IPS DF 6.9 (cell line): ENCODE measurements at places on chromosomes 13 and 19.

DNA sequence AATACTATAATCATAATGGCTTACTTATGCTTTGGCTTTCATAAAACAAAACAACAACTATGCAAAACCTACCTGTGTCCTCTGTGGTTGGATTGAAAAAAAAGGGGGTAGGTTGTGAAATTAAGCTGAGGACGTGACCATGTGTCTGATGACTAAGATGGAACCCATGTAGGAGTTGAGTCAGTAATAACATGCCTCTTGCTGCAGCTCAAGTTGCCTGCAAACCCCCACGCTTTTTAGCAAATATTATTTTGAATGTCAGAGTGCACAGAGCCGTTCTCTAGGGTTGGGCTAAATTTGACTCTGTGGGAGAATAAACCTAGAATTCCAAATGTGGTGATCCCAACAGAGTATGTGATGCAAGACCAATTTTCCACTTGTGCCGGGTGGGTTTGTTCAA lies 209.3 kb downstream of the KCNRG start:
- peaks cover 7% of the 10 kb centered on the region for H3K4me1 ChIP-seq
- H3K36me3 ChIP-seq, result no peaks in the 10 kb centered on the region
- no peaks in the 10 kb centered on the region for H3K27me3 ChIP-seq

- no peak for DNase-seq
- H3K4me1 ChIP-seq, result no peaks in the 10 kb centered on the region
- H3K4me3 ChIP-seq, result peak overlapping the region; percentile 19; the same call in 1 of the 2 replicates
- H3K36me3 ChIP-seq, result no peaks in the 10 kb centered on the region
- H3K27me3 ChIP-seq, result no peaks in the 10 kb centered on the region
These were observed 42.6 kb upstream of the ADGRL1 start for GRCh38 chr19:14248578-14249011.

DNA sequence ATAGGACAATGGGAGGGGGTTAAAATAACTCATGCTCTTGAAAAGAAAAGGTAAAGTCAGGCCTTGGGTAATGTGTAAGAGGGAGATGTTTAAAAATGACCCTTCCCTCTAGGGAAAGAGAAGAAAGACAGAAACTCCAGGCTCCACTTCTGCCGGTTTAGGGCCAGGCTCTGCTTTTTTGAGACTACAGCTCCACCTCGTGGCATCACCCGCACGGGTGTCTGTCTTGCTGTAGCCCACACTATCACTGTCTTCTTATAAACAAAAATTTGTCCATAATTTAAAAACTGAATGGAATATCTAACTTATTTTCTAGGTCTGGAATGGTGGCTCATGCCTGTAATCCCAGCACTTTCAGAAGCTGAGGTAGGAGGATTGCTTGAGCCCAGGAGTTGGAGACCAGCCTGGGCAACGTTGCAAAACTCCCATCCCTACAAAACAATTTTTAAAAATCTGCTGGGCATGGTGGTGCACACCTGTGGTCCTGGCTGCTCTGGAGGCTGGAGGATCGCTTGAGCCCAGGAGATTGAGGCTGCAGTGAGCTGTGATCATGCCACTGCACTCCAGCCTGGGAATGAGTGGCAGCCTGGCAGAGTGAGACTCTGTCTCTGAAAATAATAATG lies 65.1 kb upstream of the GTF3A start:
- peaks cover 6% of the 10 kb centered on the region for H3K4me1 ChIP-seq
- no peak overlapping the region for H3K4me3 ChIP-seq
- H3K36me3 ChIP-seq, result no peaks in the 10 kb centered on the region
- H3K27ac ChIP-seq, result no peak overlapping the region

- H3K4me3 ChIP-seq, result no peak overlapping the region
- no peak overlapping the region for H3K27ac ChIP-seq
- no peak for DNase-seq
- no peaks in the 10 kb centered on the region for H3K27me3 ChIP-seq
- H3K36me3 ChIP-seq, result peaks cover 26% of the 10 kb centered on the region; the same call in 1 of the 2 replicates
- peaks cover 3% of the 10 kb centered on the region; the same call in 1 of the 2 replicates for H3K4me1 ChIP-seq
These were observed 7.2 kb downstream of the WDR18 start for GRCh38 chr19:991174-991931.

DNA sequence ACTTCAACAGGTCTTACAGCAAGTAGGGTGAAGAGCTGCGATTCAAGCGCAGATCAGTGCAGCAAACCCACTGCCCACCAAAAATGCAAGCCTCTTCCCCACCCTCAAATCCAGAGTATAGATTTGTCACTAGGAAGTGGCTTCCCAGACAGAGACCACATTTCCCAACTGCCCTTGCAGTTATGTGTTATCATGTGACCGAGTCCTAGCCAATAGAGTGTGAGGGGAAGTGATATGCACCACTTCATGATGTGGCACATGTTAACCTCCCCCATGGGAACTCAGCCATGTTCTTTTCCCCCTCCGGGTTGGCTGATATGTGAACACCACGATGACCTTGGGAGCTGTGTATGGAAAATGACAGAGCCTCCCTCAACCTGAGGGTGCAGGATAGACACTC lies 50.8 kb downstream of the MBD3L2B start:
- H3K27me3 ChIP-seq, result no peaks in the 10 kb centered on the region
- no peaks in the 10 kb centered on the region for H3K4me1 ChIP-seq
- H3K4me3 ChIP-seq, result no peak overlapping the region
- H3K27ac ChIP-seq, result no peak overlapping the region
- no peaks in the 10 kb centered on the region for H3K36me3 ChIP-seq

DNA sequence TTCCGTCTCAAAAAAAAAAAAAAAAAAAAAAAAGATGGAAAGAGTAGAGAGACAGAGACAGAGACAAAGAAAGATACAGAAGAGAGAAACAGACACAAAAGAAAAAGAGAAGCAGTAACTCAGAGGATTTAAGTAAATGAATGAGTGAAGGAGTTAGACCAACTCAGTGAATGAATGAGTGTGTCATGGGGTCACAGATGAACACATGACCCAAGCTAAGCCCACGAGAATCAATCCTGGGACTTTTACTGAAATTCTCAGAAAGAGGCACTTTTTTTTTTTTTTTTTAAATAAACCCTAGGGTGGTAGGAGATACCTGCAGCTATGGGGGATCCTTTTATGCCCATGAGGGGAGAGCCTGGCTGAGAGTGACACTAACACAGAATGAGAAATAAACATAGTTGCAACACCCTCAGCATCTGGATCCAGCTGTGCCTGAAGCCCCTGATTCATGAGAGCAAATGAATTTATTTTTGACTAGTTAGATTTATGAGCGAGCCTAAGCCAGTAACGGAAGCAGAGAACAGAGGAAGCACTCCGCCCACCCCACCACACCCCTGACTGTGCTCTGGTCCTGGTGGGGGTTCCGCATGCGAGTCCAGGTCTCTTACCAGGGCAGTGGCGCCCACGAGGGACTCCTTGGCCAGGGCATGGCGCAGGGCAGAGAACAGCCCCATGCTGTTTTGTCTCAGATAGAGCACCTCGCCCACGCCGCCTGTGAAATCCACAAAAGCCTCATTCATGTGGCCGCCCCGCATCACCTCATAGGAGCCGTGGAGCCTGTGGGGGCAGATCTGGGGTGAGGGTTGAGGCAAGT lies 4.6 kb downstream of the CAPN12 start:
- no peaks in the 10 kb centered on the region for H3K36me3 ChIP-seq
- H3K27ac ChIP-seq, result no peak overlapping the region
- no peaks in the 10 kb centered on the region; the same call in 1 of the 2 replicates for H3K4me1 ChIP-seq
- H3K4me3 ChIP-seq, result no peak overlapping the region

GRCh38 chr13:83423381-83423780 lies 458.9 kb downstream of the SLITRK1 start:
- H3K36me3 ChIP-seq, result no peaks in the 10 kb centered on the region
- H3K27ac ChIP-seq, result no peak overlapping the region
- no peak overlapping the region for H3K4me3 ChIP-seq
- no peaks in the 10 kb centered on the region for H3K4me1 ChIP-seq

DNA sequence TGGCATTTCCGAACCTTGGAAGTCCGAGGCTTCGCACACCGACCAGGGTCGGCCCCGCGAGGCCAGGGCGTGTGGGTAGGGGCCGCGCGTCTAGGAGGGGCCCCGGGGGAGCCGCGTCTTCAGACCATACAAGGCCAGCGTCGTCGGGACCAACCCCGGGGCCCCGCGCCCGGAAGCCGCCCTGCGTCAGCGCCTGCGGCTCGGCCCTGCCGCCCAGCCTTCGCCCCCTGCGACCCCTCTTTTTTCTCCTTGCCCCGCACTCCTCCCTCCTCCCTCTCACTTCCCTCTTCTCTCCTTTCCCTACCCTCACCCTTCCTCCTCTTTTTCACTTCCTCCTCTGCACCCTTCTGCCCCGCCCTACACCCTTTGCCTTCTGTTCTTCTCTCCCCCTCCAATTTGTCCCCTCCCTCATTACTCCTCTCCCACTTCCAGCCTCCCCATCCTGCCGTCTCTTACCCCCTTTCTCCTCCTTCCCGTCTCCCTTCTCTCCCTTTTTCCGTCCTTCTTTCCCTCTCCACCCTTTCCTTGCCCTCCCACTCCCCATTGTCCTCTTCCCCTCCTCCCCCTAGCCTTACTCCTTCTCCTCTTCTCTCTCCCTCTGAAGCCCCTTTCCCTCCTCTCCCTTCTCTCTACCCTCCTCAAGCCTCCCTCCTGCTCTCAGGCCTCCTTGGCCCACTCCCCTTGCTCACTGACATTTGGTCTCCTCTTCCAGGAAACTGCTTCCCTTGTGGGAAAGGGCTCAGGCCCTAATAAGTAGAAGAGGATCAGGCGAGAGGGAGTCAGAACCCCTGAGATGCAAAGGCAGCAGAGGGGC lies 2.2 kb upstream of the PLEKHG2 start:
- H3K27me3 ChIP-seq, result no peaks in the 10 kb centered on the region
- H3K4me3 ChIP-seq, result peak overlapping the region; percentile 62
- H3K36me3 ChIP-seq, result no peaks in the 10 kb centered on the region
- peaks cover 16% of the 10 kb centered on the region for H3K4me1 ChIP-seq

GRCh38 chr13:113367020-113367560 lies 3.2 kb upstream of the GRTP1 start:
- no peak overlapping the region for H3K4me3 ChIP-seq
- H3K4me1 ChIP-seq, result peaks cover 5% of the 10 kb centered on the region; the same call in 1 of the 2 replicates
- no peak for DNase-seq
- H3K27ac ChIP-seq, result no peak overlapping the region
- no peaks in the 10 kb centered on the region for H3K27me3 ChIP-seq
- no peaks in the 10 kb centered on the region for H3K36me3 ChIP-seq

DNA sequence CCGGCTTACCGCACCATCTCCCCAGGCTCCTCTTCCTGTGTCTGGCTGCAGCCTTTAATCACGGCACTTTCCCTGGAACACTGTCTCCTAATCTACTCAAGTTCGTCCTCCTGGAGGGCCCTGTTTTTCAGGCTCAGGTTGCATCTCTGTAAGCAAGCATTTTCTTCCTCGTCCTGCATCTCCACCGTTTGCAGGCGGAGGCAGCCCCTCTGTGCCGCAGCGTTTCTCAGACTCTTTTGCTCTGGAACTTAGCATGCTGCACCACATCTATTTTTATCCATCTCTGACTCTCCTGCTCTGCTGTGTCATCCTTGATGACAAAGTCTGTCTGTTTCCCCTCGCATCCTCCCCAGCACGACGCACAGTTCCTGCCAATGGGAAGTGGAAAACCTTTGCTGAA lies 117.5 kb downstream of the ATP8A2 start:
- no peaks in the 10 kb centered on the region for H3K4me1 ChIP-seq
- H3K27me3 ChIP-seq, result no peaks in the 10 kb centered on the region
- no peak overlapping the region for H3K27ac ChIP-seq
- DNase-seq, result no peak
- H3K4me3 ChIP-seq, result no peak overlapping the region

GRCh38 chr19:5479958-5480357 lies 24.7 kb downstream of the ZNRF4 start:
- no peaks in the 10 kb centered on the region for H3K36me3 ChIP-seq
- no peak overlapping the region for H3K4me3 ChIP-seq
- no peaks in the 10 kb centered on the region for H3K4me1 ChIP-seq
- H3K27me3 ChIP-seq, result no peaks in the 10 kb centered on the region
- H3K27ac ChIP-seq, result no peak overlapping the region

- no peaks in the 10 kb centered on the region for H3K36me3 ChIP-seq
- no peaks in the 10 kb centered on the region for H3K4me1 ChIP-seq
These were observed 7.0 kb downstream of the PLVAP start for GRCh38 chr19:17370026-17370587.

DNA sequence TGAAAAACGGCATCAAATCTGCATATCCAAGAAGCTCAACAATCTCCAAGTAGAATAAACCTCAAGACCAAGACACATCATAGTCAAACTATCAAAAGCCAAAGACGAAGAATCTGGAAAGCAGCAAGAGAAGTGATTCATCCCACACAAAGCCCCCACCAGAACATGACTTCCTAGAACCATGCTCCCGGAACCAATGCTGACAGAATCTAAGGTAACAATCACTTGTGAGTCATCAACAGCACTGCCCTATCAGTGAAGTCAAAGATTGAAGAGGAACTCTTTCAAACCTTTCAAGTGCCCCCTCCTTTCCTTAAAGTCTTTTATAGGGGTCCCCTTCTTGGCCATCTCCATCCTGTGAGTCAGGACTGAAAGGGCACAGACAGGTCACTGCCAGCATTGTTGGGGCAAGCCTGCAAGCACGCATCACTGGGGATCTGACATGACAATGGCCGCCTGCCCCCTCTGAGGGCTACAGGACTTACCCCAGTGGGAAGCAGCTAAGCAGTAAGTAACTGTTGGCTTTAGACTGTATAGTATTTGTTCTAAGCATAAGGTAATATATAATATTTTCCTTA lies at the start of gene CCDC70:
Gene CCDC70 (plus strand): TSS at position 247 of the 578 bp plus-strand sequence. CDS start 3,443 bp downstream, outside the sequence.
- H3K36me3 ChIP-seq, result no peaks in the 10 kb centered on the region
- no peaks in the 10 kb centered on the region for H3K4me1 ChIP-seq
- no peak within 1 kb of the TSS for H3K4me3 ChIP-seq
- no peak within 1 kb of the TSS for H3K27ac ChIP-seq
- H3K27me3 ChIP-seq, result no peaks in the 10 kb centered on the region

- H3K4me3 ChIP-seq, result no peak overlapping the region
- no peaks in the 10 kb centered on the region for H3K36me3 ChIP-seq
- no peaks in the 10 kb centered on the region for H3K4me1 ChIP-seq
- H3K27ac ChIP-seq, result no peak overlapping the region
- H3K27me3 ChIP-seq, result no peaks in the 10 kb centered on the region
- DNase-seq, result no peak
These were observed 6.3 kb downstream of the KLK3 start for GRCh38 chr19:50861010-50861409.

GRCh38 chr19:51047031-51047335 lies 12.2 kb upstream of the KLK12 start:
- H3K4me3 ChIP-seq, result no peak overlapping the region
- peaks cover 6% of the 10 kb centered on the region for H3K4me1 ChIP-seq
- no peak for DNase-seq

DNA sequence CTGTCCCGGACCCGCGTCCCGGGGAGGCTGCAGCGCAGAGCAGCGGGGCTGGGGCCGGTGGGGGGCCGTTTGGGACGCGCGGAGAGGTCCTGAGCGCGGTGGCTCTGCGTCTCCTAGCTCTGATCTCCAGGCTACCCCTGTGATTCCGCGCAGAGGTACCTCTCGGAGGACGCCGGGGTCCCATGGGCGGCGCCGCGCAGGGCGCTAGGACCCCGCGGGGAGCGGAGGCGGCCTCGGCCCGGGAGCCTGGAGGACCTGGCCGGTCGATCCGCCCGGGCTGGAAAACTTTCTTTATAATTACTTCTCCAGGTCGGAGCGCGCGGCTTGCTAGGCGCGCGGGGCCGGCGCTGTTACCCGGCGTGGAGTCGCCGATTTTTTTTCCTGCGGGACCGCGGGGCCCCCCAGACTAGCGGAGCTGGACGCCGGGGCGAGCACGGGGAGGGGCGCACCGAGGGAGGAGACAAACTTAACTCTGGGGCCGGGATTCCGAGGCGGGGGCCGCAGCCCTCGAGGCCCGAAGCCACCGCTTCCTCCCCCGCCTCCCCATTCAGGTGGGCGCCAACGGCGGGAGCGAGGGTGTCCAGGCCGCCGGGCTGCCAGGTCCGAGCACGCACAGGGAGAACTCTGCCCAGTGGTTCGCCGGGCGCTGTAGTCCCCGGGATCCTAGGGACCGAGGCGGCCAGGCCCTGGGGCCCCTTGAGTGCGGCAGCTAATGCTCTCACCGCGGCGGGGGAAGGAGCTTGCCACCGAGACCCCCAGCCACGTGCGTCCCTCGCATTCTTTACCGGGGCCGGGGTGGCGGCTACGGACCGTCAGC lies 848 bp upstream of the CEBPA start:
- no peak for DNase-seq
- peaks cover 23% of the 10 kb centered on the region for H3K27me3 ChIP-seq
- peaks cover 4% of the 10 kb centered on the region for H3K4me1 ChIP-seq
- no peak overlapping the region for H3K27ac ChIP-seq
- peak overlapping the region; percentile 59; the same call in 1 of the 2 replicates for H3K4me3 ChIP-seq
